Neural crest cell (in vitro differentiated cells): ENCODE measurements at places on chromosomes 12 and 14. TPM values are rescaled to one million over a fixed set of nuclear protein-coding genes. Genes with fewer than 3 reads are reported as not detected.

The LRCOL1 gene
- 0.93 and 1.7 TPM in 2 replicates for total RNA-seq

The CLEC2A gene
- total RNA-seq, result not detected in 2 replicates

The CPNE6 gene
- not detected in 2 replicates for total RNA-seq

The TPH2 gene
- 0.09 and 0.23 TPM in 2 replicates for total RNA-seq

The TEX52 gene
- total RNA-seq, result 0.25 TPM in 1 of 2 replicates, not detected in the other

The CTSG gene
- total RNA-seq, result not detected in 2 replicates

The HSPB8 gene
- total RNA-seq, result 0.50 and 0.58 TPM in 2 replicates

The RASSF9 gene
- not detected in 2 replicates for total RNA-seq

The SYCP3 gene
- 0.36 TPM in 1 of 2 replicates, not detected in the other for total RNA-seq

The DPPA3 gene
- total RNA-seq, result not detected in 2 replicates

The SAMD15 gene
- total RNA-seq, result 4.3 and 7.8 TPM in 2 replicates

The HOXC6 gene
- 10.7 and 11.0 TPM in 2 replicates for total RNA-seq

The CDKL1 gene
- 6.1 and 8.3 TPM in 2 replicates for total RNA-seq

GRCh38 chr12:93029091-93029490, 100.0 kb upstream of the EEA1 start:
- no peak for DNase-seq

DNA sequence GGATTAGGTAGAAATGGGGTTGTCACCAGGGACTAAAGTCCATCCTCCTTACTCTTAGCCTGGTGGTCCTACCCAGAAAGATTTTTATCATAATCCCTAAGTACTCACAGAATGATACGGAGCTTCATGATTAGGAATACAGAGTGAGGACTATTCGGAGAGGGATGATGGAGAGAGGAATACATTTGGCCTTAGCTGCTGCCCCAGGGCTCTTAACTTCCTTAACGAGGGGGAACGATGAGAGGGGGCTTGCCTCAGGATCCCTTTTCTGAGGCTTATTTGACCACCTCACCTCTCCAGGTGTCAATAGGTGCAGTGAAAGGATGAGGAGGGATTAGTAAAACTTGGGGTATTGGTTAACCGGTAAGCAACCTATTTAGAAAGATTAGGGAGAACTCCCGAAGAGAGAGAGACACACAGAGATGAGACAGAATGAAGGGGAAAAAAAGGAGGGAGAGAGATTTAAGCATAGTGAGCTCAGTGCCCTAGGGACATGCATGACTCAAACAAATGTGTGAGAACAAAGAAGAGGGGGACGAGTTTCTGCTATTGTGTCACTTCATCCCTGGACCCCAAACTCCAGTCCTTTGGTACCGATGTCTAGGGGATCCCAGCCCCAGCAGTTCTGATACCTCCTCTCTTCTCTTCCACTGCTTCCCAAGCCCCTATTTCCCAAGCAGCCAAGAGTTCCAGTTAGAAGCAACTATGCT, 1.1 kb downstream of the NFE2 start:
- no peak for DNase-seq

- DNase-seq, result no peak
These were observed 86.4 kb upstream of the PIWIL1 start for GRCh38 chr12:130251236-130251780.

- DNase-seq, result no peak
These were observed 104.5 kb upstream of the AMIGO2 start for GRCh38 chr12:47184229-47184628.

- no peak for DNase-seq
These were observed 7.2 kb upstream of the FNTB start for GRCh38 chr14:64979336-64980074.

- no peak for DNase-seq
These were observed 15.9 kb downstream of the ANKRD13A start for GRCh38 chr12:110015132-110015531.

DNA sequence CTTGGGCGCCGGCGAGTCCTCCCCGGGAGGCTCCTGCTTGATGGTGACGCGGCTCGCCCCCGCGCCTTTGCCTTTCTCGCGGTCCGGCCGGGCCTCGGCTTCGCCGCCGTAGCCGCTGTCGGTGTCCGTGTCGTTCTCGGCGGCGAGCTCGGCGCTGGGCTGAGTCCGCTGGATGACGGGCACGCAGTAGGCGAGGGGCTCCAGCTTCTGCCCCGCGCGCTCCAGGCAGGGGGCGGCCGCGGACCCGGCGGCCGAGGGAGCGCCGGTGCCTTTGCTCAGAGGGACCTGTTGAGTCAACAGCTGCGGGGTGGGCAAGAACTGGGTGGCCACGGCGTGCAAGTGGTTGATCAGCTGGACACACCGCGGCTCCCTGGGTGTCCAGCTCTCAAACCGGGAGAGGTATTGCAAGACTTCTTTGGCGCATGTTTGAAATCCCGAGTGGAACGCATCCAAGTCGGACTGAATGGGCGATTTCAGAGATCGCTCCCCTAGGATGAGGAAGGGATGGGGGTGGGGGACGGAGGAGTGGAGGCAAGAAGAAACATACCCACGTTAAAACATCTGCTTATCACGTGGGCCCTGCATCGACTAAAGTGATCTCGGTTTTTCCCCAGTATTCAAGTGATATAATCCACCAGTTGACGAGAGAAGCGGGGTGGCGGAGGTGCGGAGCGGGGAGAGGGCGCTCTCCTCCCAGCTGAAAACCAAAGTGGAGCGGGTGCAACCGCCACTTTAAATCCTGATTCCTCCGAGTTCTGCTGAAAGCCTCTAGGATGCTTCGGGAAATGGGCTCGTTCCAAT, 2.0 kb downstream of the BHLHE41 start:
- peak; percentile 43 for DNase-seq

DNA sequence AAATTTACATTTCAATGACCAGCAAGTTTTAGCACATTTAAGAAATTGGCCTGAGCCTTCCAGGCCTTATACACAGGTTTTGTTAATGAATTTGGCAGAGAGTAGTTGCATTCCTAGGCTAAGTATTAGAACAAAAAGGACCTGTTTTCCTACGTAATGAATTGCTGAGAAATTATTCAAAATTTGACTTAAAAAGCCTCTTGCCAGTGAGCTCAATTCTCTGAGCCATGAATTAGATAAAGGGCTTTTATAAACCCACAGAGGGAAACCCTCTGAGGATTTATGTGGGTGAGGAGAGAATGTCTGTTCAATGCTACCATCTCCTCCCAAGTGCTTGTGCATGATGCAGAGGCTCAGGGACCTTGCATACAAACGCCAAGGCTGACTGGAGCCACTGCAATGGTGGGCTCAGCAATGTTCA, 94.5 kb upstream of the PELI2 start:
- no peak for DNase-seq

- no peak for DNase-seq
These were observed 643.8 kb upstream of the ALG10B start for GRCh38 chr12:37672655-37673260.

DNA sequence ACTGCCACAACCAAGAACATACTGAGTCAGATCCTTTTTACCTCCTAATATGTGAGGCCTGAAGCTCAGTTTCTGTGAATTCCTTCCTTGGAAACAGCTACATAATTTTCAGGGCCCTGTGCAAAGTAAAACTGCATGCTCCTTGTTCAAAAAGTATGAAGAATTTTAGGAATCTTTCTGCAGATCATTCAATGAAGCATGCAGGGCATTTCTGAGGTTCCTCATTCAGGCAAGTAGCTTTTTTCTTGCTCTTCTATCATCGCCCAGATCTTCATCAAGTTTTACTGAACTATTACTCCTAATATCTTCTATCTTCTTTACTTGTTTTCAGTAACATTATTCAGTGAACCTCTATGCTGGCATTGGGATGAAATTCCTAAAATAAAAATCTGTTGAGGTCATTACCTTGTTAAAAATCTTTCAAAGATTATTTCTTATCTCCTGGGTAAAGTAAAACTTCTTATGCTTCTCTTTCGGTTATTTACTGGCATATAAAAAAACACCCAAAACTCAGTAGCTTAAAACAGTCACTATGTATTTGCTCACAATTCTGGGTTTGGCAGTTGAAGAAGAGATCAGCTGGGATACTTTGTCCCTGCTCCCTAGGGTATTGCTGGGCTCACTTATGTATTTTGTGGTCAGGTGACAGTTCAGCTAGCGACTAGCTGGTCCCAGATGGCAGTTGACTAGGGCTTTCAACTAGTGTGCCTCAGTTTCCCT, 42.6 kb upstream of the KRR1 start:
- no peak for DNase-seq

- no peak for DNase-seq
These were observed 154.1 kb upstream of the GRIP1 start for GRCh38 chr12:66832997-66833396.

- DNase-seq, result no peak
These were observed 77.6 kb downstream of the GAS2L3 start for GRCh38 chr12:100651108-100651507.

- DNase-seq, result no peak
These were observed 40.5 kb upstream of the USP44 start for GRCh38 chr12:95591731-95592130.

DNA sequence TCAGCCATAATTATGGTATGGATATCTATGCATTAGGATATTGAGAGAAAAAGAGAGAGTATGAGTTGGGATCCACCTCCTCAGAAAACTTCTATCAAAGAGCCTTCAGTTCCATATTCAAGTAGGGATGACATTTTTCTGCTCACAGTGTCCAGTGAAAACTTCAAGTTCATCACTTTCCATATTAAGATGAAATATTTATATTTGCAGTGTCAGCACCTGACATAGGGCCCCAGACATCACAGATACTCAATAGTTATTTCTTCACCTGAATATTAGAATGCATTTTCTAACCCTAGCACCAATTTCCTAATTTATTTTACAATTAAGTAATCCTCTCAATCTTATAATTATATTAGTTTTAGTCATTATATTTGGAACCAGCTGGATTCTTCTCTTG, 318.0 kb upstream of the MGAT4C start:
- DNase-seq, result no peak

DNA sequence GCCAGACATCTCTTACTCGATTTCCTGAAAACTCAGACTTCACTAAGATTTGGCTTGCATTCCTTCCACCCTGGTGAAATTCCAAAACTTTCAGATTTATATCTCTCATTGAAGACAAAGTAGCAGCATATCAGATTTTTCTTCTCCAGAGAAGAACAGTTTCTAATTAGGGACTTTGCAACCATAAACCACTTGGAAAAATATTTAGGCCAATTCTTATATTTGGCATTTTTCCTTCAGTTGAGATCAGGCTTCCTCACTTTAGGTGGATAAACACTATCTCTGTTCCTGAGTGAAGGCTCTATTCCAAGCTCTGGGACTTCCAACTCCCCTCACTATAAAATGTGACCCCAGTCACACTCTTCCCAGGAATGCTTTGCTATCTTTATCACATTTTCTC, 1434.3 kb upstream of the FLRT2 start:
- no peak for DNase-seq

DNA sequence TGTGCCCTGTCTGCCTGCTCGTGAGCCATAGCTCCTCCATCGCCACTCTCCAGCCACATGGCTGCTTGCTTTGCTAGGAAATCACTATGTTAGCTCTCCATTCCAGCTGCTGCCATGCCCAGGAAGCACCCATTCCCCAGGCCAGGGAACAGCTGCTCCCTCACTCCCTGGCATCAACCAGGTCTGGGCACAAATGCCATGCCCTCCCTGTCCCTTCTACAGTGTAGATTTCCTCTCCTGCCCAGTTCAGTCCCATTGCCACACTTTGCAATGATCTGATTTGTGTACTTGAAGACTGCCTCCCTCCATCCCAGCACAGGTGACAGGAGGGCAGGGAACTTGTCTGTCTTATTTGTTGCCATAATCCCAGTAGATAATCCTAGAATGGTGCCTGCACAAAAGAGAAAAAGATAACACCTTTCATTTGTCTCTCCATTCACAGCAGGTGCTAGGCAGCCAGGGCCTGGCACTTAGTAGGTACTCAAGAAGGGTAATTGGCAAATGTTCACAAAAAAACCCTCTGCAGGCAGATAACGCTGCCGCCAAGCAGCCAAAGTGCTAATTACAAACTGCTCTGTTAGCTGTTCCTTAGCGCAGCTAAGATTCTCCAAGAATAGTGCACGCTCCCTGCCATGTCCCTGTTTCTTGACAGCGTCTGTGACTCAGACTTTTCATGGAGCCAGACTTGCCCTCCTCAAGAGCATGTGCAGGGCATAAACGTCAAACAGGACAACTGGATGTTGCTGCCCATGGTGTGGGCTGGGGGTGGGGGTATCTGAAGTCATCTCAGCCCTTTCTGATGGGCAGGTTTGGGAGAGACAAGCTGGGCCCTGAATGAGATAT, 69.1 kb downstream of the ARL6IP4 start:
- no peak for DNase-seq

GRCh38 chr12:132178801-132179401, 34.6 kb downstream of the NOC4L start:
- no peak for DNase-seq

- no peak for DNase-seq
These were observed 59.6 kb downstream of the ARL6IP4 start for GRCh38 chr12:123040106-123040505.

DNA sequence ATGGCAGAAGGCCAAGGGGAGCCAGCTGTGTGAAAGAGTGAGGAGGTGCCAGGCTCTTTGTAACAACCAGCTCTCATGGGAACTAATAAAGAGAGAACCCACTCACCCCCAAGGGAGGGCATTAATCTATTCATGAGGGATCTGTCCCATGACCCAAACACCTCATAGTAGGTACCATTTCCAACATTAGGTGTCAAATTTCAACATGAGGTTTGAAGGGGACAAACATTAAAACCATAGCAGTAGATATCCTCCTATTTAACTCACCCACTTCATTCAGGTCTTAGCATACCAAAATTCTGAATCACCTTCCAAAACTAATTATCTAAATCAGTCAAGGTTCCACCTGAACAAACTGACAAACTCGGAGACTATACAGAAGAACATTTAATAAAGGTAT, 75.3 kb downstream of the PPFIA2 start:
- DNase-seq, result no peak

DNA sequence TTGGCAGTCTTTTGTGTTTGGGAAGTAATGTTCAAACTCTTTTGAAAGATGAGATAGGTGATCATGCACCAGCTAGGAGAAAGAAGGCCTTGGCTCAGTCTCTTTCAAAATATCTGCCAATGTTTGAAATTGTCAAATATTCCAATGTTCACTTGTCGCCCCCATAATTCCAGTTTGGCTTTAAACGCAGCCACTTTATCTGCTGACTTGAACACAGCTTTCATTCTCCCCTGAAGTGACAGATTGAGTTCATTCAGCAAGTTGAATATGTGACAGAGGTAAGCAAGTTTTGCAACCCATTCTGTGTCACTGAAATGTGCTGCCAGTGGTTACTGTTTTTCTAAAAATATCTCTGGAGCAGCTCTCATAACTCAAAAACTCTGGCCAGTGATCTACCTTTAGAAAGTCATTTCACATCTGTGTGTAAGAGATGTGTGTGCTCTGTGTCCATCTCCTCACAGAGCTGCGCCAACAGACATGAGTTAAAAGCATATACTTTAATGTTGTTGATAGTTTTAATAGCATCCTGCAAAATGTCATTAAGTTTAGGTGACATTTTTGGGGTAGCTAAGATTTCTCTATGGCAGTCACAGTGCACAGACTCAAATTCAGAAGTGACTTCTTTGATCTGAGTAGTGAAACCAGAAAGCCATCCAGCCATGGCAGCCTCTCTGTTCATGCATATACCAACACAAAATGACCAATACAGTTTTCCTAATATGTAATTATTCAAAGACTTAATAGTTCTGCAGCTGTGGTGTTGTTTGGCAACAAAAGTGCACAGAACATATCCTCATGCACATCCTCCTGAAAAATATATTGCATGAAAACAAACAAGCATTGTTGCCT, 614.3 kb upstream of the MIS18BP1 start:
- no peak for DNase-seq

GRCh38 chr14:54772451-54772881, 130.2 kb downstream of the GCH1 start:
- DNase-seq, result no peak
